RCC 7860 (cell line): ENCODE measurements at places on chromosomes 3 and 15.

DNA sequence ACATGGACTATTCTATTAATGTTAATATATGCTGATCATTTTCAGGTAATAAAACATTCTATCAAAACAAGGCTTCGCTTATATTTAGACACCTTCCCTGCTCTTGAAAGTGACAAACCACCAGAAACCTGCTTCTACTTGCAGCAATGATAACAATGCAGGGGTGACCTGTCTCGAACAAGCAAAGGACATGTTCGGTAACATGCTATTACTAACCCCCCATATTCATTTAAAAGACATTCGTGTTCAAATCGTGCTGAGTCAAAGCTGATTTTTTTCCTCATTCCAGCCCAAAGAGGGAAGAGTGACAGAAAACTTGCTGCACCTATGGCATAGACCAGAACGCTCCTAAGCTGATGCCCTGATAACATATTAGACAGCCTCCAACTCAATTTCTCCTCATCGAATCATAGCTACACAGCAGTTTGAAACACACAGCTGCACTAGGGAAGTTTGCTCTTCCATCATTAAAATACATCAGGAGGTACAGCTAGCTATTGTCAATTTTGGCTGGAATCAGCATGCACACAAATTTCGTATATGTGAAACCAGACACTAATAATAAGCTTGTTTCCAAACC, 341.5 kb downstream of the FOXP1 start:
- DNase-seq, result no peak

DNA sequence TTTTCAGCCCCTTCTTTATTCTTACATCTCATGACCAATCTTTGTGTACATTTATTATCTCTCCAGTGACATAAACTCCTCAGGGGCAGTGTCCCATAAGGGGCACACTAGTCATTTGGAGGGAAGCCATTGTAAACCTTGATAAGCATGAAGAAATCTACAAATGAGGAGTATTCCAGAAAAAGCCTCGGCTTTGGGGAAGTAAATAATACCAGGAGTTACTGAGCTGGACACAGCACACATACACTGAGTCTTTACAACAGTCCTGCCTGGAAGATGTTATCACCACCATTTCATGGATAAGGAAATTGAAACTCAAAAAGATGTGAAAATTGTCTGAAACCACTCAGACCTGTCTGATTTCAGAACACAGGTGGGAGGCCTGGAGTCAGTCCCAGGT, 15.4 kb upstream of the POLR2M start:
- DNase-seq, result no peak

DNA sequence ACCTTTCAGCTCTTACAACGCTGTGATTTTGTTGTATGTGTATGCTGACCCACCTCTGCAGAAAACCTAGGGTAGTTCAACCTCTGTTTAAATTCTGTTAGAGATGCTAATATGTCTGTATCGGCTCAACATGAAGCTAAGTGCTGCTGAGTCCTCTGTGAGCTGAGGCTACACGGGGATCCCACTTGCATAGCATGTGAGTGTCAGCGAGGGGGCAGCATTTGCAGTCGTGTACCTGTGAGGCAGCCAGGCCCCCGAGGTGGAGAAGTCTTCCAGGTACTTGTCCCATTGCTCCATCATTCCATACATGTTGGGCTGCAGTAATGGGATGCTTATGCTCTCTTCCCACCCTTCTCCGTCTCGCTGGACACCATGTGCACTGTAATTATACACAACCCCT, 3.7 kb downstream of the MKRN2OS start:
- no peak for DNase-seq

DNA sequence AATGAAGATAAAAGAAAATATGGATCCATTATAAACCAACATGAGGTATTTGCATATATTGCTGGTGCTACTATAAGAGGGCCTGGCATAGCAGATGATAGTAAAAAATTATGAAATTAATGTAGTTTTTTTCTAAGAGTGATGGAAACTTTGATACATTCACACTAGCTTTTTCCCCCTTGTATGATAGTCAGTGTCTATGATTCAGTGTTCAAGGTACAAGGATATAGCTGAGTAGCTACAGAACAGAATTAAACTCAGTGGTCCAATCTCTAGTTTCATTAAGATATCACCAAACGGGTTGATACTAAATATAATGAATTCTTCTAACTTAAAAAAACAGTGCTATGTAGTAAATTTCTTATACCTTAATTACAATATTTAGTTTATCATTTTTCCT, 49.9 kb upstream of the XRN1 start:
- DNase-seq, result no peak

DNA sequence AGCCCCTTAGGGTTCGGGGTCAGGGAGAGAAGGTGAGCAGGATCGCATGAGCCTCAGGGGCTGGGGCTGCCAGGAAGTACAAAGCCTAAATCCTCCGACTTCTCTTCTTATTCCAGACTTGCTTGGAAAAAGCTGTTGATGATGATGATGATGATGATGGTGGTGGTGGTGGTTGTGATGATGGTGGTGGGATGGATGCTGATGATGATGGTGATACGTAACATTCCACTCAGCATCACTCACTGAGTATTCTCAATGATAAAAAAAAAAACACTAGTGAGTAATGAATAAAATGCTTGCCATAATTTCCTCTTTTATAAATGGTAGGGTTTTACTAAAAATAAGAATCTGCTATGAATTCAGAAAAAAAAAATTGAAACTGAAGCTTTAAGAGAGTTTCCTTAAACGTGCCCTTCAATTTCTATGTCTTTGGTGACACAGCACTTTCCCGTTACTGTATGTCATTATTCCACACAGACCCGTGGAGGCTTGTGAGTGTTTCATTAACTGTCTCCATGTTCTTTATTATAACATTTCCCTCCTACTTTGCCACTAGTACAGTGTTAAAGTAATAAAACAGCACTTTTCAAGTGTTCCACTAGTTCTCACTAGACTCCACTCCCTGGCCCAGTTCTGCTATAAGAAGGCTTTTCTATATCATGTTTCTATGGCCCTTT, 5.4 kb upstream of the ACAN start:
- DNase-seq, result no peak

DNA sequence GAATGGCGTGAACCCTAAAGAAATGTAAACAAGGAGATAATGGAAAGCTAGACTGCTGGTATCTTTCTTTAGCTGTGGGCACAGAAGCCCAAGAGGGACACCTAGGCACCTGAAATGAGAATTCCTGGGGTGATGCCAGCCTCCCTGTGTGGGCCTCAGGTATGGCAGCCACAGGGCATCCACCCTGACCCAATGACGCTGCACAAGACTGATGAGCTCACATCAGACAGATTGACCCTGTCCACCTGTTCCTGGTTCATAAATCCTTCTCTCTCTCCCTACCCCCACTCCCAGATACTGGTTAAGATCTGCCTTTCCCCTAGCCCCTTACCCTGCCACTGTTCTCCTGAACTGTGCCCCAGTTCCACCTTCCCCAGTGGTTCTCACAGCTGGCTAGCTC, 1.5 kb downstream of the GLB1 start:
- no peak for DNase-seq

DNA sequence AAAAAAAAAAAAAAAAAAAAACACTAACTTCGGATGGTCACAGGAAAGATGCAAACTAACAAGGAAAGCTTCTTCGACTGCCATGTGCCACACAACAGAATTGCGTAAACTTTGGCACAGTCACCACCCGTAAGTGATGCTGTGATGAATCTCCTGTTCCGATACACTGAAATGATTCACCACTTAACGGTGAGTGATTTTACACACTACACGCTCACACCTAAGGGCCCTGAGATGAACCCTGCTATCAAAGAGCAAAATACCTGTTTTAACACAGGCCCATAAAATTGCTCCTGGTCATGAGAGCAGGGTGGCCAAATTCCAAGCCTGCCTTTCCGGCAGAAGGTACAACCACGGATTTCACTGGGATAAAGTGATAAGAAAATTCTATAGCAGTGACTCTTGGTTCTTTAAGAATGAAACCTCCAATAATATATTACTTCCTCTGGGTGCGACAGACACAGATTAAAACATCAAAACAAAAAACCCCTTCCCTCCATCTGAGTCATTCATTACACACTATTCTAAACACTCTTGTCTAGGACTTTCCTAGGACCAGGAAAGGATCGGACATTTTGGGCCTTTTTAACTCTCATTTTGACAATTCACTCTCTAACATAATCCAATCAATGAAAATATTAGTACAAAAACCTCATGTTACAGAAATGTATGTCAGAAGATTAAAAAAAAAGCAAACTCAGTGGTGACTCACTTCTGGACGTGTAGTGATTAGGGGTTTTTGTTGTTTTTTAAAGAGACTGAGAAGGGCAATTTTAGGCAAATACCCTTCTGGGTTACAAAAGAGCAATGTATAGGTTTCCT, 28.3 kb downstream of the LRIG1 start:
- DNase-seq, result peak; percentile 6

- no peak for DNase-seq
Measured at GRCh38 chr3:57184526-57184925, 15.3 kb downstream of the HESX1 start.

DNA sequence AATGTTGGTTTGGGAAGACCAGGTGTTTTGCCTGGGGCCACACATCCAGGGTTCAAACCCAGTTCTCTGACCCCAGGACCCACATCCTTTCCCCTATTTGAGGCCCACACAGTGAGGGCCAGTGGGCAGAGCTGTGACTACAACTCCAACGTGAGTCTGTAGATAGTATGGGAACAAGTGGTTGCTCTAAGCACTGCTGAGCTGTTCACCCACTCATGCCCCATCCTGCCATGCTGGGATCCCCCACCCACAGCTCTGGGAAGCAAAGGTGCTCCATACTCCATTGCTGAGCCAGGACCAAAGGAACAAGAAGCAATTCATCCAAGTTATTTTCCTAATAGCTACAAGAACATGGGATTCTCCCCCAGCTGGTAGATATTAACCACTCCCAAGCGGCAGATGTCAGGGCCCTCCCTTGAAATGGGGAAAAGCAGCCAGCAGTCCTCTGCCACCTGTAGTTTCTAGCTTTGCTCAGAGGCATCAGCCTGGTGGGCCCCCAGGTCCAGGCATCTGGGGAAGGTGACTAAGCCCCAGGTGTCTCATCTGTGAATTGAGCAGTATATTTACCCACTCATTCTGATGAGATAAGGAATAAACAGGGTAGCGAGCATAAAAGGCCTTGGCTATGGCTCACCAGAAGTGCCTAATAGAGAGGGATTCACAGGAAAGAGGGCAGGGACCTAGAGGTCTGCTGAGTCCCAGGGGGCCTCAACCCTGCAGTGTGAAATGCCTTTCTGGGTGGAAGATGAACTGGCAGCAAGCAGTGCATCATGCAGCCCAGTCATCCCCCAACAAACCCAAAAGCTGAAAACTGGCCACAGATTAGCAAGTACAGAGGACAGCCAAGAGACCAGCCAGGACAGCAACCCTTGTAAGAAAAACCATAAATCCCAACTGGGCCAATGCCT, 33.4 kb downstream of the POC1A start:
- DNase-seq, result no peak

- DNase-seq, result peak; percentile 17
Measured at GRCh38 chr3:171346582-171347300, 113.5 kb downstream of the TNIK start.

GRCh38 chr3:14377838-14378169, 24.6 kb upstream of the SLC6A6 start:
- DNase-seq, result no peak

GRCh38 chr3:16548721-16549120, 35.2 kb upstream of the RFTN1 start:
- peak; percentile 33 for DNase-seq

DNA sequence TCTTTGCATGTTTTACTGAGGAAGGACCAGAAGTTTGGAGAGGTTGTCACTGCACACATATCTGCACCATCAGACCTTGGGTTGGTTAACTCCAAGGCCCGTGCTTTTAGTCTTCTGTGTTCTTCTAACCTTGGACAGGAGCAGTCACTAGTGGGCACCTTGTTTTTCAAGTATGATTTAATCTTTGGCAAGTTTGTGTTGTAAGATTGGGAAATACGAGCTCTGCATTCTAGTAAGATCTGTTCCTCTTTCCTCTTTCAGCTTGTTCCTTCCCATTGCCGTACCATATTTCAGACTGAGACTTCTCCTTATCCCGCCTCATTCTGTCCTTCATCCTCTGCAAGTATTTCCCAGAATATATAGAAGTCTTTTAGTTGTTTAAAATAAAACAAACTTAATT, 5.1 kb downstream of the TMOD2 start:
- no peak for DNase-seq

DNA sequence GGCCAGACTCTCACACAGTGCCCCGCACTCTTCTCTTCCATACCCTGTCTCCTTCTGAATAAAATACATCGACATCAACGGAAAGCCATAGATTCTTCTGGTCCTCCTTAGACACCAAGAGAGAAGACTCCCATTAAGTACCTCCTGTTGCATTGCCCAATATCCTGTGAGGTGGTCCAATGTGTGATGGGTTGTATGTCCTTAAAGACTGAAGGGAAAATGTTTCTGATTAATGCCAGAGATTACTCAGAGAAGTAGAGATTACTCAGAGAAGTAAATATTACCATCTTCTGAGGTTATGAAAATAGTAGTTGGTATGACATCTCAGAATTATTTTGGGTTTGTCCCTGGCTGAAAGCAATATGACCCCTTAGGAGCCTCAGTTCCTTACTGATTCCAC, 60.8 kb upstream of the GALNT15 start:
- peak; percentile 34 for DNase-seq

- peak; percentile 77 for DNase-seq
Measured at GRCh38 chr3:102129760-102130608, 280.7 kb downstream of the NFKBIZ start.

GRCh38 chr3:176928582-176928931, 268.7 kb downstream of the TBL1XR1 start:
- DNase-seq, result no peak

- no peak for DNase-seq
Measured at GRCh38 chr3:129289201-129289921, 10.7 kb downstream of the HMCES start.

GRCh38 chr3:47652142-47652541, 73.5 kb upstream of the CSPG5 start:
- no peak for DNase-seq

- no peak for DNase-seq
Measured at GRCh38 chr3:13098192-13098988, 25.2 kb upstream of the IQSEC1 start.

DNA sequence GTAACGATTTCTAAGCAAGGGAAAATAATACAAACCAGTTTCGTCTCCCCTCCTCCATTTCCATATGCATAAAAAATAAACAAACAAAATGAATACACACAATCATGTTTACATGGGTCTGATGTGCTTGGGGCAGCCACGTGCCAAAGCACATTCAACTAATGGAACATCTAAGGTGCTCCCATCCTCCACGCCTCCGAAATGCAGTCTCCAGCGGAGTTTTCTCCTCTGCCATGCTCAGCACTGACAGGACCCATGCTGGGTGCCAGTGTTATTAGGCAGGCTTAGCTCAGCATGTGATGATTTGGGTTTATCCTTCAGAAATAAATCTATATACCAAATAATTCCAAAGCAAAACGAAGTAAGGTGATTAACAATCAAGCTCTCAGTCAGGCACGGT, 337.3 kb upstream of the ATP10A start:
- no peak for DNase-seq

- no peak for DNase-seq
Measured at GRCh38 chr15:74395319-74396145, 28.1 kb upstream of the CYP11A1 start.
